ENCODE measurements at places on chromosomes 7 and 10.

DNA sequence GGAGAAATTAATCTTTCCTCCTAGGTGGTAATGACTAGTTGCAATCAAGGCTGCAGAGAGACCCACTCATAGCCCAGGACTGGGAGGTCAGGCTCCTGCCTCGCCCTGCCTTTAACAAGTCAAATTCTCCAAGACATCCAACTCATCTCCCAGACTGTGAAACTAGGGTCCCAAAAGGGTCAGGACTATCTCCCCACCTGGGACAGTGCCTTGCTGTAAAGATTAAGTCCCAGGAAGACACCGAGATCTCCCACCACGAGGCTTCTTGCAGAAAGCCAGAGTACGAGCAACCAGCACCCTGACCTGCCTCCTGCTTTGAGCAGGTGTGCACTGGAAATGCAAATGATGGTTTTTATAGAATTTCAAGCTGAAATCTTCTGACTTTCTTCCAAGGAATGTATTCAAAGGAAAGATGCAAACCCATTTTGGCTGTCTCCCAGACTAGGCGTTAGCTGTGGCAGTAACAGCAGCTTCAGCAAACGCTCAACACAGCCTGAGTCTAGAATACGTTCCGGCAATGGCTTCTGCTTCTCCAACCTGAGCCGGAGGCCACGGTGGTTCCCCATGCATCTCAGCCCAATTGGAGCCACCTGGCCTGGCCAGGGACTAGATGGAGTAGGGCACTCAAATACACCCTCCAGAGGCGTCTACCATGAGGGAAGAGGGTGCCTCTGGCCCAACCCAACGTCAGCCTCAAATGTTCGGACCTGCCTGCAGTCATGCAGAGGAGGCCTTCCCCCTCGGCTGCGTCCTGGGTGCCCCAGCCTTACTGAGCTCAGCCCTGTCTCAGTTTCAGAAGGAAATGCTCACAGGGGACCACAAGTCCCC lies 170.4 kb downstream of the PRKAG2 start:
- DNase-seq: no peak

DNA sequence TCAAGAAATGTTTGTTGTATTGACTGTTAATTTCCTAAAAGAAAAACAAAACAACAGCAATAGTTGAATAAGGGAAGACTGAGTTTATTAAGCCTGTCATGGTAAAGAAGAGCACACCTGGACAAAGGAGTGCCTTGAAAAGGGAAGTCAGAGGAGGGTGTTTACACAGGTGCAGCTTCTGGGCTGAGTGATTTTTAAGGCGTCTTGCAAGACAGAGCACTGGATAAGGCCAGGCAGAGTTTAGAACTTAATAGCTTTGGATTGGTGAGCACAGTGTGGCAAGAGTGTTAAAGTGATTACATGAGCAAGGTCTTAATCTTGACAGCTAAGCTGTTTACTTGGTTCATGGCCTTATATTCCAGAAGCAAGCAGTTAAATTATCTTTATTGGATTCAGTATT lies 423.2 kb downstream of the CNTNAP2 start:
- DNase-seq: no peak

- no peak for DNase-seq
These were observed 171.8 kb upstream of the CDK1 start for GRCh38 chr10:60606343-60607080.

- DNase-seq: no peak
These were observed 69.2 kb downstream of the SDK1 start for GRCh38 chr7:3370068-3370830.

GRCh38 chr7:19701471-19701870 lies 7.4 kb downstream of the POLR1F start:
- DNase-seq: no peak

DNA sequence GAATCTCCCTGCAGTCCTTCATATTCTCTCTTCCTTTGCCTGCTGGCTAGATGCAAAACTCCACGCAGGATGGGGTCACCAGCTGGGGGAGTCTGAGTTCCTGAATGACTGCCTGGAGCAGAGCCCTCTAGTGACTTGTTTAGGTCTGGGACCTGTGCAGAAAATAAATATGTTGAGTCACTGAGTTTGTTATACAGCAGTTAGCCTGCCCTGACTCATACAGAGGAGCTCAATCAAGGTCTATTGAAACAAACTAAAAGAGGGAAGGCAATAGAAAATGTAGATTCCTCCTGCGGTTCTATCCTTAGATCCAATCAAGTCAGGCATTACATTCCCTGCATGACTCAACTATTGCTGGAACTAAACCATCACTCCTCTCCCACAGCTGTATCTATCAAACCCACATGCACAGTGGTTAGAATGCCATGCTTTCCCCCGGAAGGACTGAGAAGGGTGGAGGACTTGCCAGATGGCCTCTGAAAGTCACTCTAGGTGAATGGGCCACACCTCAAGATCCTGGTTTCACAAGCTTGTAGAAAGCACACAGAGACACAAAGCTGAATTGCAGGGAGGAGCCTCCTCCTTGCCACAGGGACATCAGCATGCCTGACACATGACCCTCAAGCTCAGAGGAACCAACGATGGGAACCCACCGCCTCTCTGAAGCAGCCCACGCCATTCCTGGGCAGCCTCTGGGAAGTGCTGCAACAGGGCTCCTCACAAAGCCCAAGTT lies 73.9 kb downstream of the SH3PXD2A start:
- no peak for DNase-seq

- no peak for DNase-seq
These were observed 142.1 kb downstream of the SND1 start for GRCh38 chr7:127794136-127794535.

DNA sequence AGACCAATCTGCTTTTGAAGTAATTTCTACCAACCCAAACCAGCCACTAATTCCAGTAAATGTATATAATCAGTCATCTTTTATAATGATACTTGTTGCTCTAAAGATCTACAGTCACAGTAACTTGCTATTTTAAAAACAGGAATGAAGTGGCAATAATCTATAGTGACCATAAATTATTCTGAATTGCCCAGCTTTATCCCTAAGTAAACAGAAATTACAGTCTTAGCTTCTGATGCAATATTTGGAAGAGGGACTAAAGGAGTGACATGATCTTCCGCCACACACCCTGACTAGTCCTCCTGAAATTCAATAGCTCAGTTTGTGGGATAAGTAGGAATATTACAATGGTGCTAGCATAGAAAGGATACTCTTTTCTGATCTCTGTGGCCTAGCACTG lies 96.1 kb downstream of the ATE1 start:
- no peak for DNase-seq

DNA sequence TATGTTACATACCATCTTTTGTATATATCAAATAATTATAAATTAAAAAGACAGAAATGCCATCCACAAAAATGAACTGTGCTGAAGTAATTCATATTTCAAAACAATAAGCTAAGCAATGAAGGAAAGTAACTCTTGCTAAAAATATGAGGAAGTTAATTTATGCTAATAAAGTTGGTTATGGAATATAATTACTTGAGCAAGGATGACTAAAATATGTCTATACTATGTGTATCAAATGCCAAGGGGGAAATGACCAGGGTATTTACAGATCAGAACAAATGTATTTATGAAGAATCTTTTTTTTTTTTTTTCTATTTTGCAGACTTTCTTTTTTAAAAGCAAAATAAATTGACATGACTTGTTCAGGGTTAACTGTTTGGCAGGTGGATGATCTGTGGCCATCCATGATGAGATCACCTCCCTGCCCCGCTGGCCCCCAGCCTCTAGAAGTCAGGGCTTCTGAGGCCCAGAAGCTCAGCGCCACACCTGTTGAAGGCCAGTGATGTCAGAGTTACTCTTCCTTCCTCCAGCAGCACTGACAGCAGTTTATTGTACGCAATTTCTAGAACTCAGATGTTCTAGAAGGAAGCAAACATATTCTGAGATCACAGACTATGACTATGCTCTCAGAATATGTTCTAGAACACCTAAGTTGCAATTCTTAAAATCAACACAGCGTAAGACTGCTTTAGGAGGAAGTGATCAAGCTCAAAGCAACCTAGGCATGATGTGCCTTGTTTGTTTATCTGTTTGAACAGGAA lies 196.1 kb upstream of the KLF14 start:
- DNase-seq: no peak

DNA sequence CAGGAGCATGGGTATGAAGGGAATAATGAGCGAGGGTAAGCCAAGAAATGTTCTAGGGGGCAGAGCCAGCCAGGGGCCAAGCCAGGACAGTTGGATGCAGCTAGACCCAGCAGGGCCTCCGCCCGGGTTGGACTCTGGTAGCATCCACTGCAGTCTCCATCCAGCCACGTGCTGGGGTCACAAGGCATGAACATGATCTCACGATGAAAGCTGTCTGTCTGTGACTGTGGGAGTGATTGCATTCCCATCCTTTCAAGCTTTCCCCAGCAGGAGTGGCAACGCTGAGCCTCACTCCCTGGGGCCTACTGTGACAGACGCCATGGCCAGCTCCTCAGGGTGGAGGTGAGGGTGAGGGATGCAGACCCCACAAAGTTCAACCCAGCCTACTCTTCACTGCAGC lies 47.8 kb upstream of the RET start:
- no peak for DNase-seq

- DNase-seq: no peak
These were observed 19.9 kb downstream of the ZNRF2 start for GRCh38 chr7:30304177-30304884.

DNA sequence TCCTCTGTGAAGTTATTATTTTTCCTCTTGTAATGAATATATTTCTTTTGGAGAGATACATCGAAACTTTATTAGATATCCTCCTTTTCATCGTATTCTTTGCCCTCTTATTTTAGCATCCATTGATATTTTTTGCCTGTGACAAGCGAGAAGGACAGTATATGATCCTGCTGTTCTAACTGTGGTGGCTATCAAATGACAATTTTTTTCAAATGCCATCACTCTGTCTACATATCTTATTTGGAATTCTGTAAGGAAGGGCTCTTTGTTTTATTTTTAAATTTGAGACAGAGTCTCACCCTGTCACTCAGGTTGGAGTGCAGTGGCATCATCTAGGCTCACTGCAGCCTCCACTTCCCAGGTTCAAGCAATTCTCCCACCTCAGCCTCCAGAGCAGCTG lies 128.5 kb downstream of the LYZL1 start:
- no peak for DNase-seq

GRCh38 chr10:4395731-4396130 lies 430.3 kb upstream of the AKR1E2 start:
- no peak for DNase-seq

DNA sequence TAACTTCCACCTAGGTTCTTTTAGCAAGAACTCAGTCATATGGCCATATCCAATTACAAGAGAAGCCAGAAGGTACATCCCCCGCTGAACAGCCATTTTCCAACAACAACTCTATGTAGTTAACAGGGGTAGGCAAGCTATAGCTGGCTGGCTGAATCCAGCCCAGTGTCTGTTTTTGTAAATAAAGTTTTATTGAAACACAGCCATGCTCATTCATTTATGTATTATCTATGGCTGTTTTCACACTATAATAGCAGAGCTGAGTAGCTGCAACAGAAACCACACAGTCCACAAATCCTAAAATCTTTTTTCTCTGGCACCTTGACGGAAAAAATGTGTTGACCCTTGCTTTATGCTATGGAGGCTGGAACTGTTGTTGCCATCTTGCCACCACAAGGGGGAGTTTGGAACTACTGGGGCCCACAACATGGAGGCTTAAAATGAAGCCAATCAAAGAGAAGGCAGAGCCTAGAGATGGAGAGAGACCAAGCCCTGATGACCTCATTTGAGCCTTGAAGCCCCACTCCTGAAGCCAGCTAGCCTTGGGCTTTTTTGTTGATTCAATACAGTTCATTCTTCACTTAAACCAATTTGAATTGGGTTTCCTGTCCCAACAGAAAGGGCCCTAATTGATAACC lies 33.3 kb upstream of the XPNPEP1 start:
- peak; percentile 17 for DNase-seq

DNA sequence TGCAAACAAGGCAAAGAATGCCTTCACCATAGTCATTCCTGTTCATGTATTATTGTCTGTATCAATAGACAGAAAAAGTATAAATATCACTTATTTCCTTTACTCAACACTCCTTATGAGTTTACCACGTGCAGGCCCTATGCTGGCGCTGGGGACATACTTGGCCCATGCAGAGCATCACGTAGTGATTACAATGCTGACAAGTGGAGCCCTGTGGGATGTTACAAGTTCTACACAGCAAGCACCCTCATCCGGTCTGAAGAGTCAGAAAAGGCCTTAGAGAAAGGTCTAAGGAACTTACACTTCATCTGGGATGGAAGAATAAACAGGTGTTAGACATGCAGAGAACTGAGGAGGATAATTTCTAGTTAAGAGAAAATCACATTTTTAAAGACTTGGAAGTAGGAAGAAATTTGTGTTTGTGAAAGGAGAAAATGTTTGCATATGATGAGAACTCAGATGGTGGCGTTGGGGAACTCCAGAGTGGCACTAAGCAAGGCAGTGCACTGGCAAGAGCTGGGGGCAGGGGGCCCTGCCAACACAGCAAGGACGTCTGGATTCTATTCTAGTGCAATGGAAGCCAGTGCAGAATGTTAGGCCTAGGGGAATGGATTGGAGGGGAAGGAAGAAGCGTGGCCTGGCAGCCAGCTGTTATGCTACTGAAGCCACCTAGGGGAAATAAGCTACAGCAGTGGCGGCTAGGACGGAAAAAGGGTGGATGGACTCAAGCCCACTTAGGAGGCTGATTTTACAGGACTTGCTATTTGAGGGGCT lies 116.2 kb downstream of the ELMO1 start:
- no peak for DNase-seq

DNA sequence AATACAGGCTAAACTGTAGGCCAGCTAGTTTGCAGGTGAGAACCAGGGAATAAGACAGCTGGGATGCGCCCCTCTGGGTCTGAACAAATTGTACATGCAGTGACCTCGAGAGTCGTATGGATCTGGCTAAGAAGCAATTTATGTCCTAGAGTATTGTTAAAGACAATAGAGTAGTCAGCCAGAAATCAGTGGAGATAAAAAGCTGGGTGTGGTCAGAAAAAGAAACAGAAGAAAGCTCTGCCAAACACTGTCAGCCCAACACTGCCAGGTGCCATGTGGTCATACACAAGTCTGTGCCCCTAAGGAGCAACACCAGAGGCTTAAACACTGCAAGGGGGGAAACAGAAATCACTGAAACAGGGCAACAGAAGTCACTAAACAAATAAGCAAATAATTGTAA lies 62.2 kb downstream of the CNOT4 start:
- DNase-seq: no peak

DNA sequence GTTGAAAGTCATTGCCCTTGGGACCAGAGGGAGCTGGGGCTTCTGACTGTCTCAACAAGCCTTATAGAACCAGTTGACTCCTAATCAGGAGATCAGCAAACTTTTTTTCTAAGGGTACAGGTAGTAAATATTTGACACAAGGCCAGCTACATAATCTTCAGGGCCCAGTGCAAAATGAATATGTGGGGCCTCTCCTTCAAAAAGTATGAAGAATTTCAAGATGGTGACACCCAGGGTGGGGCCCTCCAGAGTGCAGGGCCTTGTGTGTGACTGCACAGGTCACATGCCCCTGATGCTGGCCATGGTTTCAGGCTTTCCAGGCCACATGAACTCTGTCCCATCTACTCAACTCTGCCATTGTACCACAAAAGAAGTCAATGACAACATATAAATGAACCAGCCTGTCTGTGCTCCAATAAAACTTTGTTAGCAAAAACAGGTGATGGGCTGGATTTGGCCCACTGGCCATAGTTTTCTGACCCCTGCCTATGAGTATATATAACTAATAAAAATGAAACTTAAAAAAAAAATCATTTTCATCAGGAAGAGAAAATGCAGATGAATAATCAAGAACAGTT lies 6.1 kb downstream of the MMRN2 start:
- no peak for DNase-seq

Measured in activated CD4-positive, alpha-beta T cell treated with anti-CD3 and anti-CD28 coated beads, Interleukin-2, amount 10 ng/mL, durations not matched to agents 7 days and 5 days (primary cell).